ENCODE measurements at places on chromosomes 16 and 17. TPM values are rescaled to one million over a fixed set of nuclear protein-coding genes. Genes with fewer than 3 reads are reported as not detected.

The TNK1 gene
- 9.9 TPM for total RNA-seq

DNA sequence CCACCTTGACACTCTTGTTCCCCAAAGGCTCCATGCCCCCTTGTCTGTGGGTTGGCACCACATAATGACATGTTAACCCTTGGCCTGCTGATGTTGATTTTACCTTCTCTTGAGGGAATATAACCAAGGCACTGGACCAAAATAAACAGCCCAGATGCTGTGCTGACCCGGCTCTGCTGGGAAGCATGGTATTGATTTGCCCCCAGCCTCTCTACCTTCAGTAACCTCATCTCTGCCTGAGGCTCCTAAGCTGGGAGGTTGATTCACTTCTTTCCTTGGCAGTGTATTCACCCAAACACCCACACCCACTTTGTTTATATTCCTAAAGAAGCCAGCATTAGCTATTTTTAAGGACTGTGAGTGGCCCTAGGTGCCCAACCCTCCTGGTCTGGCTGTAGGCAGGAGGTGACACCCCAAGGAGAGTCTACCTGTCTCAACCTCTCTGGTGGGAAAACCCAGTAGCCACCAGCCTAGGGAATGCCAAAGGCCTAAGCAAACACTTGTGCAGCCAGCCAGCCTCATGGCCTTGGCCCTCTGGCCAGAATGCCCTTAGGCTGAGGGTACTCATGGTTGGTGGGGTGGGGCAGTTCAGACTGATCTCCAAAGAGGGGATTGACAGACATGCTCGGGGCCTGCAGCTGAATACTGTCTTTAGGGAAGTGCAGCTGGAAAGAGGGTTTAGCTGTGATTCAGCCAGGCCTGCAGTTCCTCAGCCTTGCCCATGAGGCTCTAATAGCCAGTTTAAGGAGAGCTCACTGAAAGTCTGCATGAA is 42.7 kb downstream of the GNAO1 start:
- no peak for DNase-seq

- DNase-seq: no peak
Observed at GRCh38 chr16:69925311-69925710, 25.8 kb upstream of the CLEC18A start.

The BICDL2 gene
- total RNA-seq: not detected

DNA sequence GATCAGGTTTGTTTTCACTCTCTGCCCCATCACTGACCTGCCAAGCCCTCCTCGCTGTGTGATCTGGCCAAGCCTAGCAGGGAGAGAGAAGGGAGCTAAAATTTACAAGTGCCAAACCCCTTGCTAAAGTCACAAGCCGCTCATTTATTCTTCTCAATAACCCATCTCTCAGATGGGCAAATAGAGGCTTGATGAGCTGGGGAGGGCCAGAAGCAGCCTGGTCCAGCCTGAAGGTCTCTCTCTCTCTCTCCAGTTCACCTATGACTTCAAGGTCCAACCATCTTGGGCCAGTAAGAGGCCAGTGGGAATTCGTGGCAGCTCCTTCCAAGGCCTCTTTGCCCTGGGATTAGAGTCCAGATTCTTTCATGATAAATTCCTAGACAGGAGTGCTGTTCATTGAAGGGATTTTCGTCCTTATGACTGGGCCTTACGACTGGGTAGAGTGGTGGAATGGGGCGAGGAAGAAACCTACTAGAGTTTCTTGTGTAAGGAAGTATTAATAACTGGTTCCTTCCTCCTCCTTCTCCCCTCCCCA is 3.4 kb downstream of the CA7 start:
- DNase-seq: no peak

The C1QL1 gene
- not detected for total RNA-seq

DNA sequence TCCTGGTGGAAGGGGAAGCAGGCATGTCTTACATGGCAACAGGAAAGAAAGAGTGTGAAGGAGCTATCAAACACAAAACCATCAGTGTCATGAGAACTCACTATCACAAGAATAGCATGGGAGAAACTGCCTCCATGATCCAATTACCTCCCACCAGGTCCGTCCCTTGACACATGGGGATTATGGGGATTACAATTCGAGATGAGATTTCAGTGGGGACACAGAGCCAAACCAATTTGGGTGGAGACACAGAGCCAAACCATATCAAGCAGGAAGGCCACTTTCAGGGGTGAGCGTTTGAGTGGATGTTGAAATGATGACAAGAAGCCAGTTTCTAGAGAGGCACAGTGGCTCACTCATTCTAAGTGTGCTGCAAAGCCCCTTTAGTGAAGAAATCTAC is 143.8 kb downstream of the CPPED1 start:
- DNase-seq: no peak

DNA sequence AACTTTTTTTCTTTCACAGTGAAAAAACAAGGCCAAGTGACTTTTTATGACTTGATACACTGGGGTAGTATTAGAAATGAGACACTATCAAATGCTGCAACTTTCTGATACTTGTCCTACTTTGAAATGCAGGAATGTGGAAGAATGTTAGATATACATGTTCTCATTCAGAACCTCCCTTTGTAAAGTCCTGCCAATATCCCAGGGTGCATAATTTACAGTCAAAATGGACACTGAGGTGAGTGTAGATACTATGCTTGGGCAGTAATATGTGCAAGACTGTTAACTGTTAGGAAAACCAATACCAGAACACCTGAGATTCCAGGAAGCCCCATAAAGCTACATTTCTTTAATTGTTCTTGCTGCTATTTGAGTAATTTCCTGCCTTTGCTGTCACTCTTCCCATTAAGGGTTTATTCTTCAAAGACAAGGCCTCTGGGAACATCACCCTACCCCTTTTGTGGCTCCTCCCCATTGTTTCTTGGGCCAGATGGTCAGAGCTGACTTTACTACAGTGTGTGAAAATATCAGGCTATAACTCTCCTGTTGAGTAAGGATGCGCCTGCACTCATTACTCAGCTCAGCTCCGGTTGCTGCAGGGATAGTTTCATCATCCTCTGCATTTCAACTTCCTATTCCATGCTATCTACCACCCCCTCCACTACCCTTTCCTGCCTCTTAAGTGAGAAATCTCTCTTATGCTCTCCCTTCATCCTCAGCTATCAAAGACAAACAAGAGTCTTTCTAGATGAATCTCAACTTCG is 48.7 kb downstream of the TMEM100 start:
- DNase-seq: no peak

DNA sequence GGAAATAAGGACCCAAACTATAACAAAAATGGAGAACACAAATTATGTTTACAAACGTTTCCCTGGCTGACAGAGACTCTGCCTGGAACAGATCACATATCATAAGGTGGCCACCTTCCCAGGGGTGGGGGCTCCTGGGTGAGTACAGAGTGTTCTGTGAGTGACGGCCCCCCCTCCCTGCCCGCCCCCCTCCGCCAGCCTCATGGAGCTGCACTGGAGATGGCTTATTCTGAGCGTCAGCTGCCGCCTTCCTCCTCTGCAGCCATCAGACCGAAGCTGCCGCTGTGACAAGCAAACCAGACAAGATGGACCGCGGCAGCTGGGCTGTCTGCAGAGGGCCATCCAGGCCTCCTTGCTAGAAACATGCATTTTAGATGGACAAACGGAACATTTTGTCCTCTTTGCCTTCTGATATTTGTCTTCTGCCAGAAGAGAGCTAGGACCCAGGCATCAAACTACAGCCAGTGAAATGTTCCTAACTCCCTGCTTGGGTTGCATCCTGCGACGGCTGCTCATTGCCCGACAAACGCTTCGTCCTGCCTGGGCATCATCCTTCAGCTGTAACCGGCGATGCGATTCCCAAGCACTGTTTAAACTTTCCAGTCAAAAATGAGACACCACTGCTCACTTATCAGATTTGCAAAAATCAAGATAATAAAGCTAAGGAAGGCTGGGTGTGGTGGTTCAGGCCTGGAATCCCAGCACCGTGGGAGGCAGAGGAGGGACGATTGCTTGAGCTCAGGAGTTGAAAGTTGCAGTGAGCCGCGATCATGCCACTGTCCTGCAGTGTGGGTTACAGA is 15.3 kb upstream of the RPTOR start:
- no peak for DNase-seq

The CCL7 gene
- total RNA-seq: not detected

The CX3CL1 gene
- total RNA-seq: not detected

GRCh38 chr17:33266611-33267010 is 26.5 kb downstream of the ASIC2 start:
- no peak for DNase-seq

GRCh38 chr17:50360486-50361115 is 12.4 kb downstream of the MRPL27 start:
- no peak for DNase-seq

The SLFN12L gene
- 39.8 TPM for total RNA-seq

- DNase-seq: no peak
Observed at GRCh38 chr17:39576187-39576586, 31.5 kb downstream of the NEUROD2 start.

GRCh38 chr17:64741038-64741641 is 79.0 kb upstream of the SMURF2 start:
- no peak for DNase-seq

DNA sequence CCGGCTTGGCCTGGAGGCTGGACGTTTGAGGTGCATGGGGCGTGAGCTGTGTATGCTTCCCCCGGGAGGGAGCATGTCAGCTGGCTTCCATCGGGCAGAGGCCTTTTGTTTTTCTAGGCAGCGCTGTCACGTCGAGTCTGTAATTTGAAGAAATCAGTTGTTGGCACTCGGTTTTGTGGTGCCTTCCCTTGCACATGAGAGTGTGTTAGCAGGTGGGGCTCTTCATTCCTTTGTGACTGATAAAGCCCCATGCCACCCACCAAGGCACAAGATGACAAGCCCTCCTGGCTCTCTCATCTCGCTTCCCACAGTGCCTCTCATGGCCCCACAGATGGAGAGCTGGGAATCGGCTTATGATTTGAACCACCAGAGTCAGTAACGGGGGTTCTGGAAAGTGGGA is 72.1 kb downstream of the BANP start:
- no peak for DNase-seq

DNA sequence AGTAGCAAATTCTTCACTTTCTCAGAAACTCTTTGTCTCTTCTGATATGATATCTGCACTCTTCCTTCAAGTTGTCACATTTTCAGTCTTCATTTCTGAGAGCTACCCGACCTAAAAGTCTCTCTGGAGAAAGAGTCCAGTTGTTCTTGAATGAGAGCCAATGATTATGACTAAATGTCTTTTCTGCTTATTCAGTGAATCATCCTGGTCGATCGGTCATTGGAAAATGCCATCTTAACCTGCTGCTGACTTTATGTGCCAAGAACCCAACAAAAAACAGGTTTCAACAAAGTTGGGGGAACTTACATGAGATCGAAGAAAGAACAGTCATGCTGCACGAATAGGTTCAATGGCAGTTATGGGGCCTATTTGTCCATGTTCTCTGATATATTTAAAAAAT is 15.9 kb downstream of the SOX9 start:
- no peak for DNase-seq

The GH2 gene
- not detected for total RNA-seq

DNA sequence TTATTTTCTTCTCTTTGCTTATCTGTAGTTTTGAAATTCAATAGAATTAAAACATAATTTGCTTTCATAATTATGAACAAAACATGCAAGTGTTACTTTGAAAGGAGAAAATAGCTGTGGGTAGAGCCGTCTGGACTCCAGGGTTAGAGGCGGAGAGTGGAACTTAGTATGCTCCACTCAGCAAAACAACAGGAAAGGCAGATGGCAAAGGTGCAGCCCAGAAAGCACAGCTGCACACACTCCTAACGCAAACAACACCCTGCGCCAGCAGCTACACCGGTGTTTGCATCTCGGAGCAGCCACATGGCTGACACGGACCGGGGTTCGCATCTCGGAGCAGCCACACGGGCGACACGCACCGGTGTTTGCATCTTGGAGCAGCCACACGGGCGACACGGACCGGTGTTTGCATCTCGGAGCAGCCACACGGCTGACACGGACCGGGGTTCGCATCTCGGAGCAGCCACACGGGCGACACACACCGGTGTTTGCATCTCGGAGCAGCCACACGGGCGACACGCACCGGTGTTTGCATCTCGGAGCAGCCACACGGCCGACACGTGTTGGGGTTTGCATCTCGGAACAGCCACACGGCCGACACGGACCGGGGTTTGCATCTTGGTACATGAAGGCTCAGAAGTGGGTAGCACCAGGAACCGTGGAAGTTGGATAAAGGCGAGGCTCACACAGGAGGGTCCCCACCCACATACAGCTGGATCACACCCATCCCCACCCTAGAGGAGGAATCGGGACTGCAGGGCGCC is 12.2 kb upstream of the CAPN15 start:
- no peak for DNase-seq

DNA sequence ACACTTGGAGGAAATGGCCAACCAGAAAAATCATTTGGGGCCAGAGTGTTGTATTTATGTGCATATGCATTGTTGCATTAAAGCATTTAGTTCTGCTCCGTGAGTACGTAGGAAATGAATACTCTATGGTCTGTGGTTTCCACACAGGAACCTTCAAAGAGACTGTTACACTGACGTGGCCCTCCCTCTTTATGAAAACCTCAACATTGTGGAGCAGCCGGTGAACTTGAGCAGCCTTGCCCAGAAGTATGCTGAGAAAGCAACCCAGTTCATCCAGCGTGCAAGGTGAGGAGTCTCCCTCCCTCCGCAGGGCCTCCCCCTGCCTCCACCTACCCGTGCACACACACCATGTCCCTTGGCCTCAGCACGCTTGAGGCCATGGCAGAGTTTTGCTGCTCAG is 65.2 kb downstream of the ARSG start:
- peak; percentile 69 for DNase-seq

DNA sequence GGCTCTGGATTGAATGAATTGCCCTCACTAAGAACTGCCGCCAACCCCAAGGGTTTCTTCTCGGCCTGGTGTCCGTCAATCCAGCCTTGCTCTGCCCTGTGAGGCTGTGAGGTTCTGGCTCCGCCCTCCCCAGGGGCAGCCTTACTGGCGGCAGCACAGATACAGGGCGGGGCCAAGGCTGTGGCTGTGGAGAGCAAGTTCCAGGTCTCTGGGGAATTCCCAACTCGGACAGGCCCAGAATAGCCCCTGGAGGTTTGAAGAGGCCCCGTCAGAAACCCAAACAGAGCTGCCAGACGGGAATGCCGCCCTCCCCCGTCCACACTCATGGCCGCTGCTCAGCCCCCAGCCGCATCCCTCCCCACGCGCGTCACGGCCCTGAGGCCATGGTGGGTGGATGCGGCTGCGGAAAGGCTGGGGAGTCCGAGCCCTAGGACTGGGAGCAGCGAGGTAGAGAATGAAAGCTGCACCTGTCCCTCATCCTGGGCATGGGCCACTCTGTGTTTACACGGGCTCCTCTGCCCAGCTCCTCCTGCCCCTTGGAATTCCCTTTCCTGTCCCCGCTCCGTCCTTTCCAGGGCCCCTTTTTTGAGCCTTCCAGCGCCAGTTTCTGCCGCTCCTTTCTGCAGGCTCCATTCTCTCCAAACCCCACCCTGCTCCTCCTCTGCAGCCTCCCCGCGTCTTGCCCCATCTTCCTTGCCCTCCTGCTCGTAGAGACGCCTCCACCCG is 660 bp upstream of the PRRT2 start:
- DNase-seq: peak; percentile 65

- no peak for DNase-seq
Observed at GRCh38 chr17:81423698-81424071, 28.4 kb downstream of the BAHCC1 start.

- DNase-seq: no peak
Observed at GRCh38 chr17:2713881-2714280, 2.3 kb upstream of the CLUH start.
